ENCODE measurements at places on chromosomes 16 and 17.

GRCh38 chr16:15891508-15891907 is 3.1 kb upstream of the CEP20 start:
- DNase-seq, result no peak

GRCh38 chr16:3004319-3004718 is 8.4 kb upstream of the CLDN9 start:
- DNase-seq, result no peak

- DNase-seq, result no peak
These were observed 63.3 kb downstream of the PECAM1 start for GRCh38 chr17:64327201-64327930.

GRCh38 chr17:43019418-43019817 is 2.8 kb downstream of the VAT1 start:
- DNase-seq, result no peak

- DNase-seq, result no peak
These were observed 1.7 kb upstream of the TAF15 start for GRCh38 chr17:35807371-35808144.

GRCh38 chr17:73616873-73617404 is 27.3 kb downstream of the SDK2 start:
- no peak for DNase-seq

DNA sequence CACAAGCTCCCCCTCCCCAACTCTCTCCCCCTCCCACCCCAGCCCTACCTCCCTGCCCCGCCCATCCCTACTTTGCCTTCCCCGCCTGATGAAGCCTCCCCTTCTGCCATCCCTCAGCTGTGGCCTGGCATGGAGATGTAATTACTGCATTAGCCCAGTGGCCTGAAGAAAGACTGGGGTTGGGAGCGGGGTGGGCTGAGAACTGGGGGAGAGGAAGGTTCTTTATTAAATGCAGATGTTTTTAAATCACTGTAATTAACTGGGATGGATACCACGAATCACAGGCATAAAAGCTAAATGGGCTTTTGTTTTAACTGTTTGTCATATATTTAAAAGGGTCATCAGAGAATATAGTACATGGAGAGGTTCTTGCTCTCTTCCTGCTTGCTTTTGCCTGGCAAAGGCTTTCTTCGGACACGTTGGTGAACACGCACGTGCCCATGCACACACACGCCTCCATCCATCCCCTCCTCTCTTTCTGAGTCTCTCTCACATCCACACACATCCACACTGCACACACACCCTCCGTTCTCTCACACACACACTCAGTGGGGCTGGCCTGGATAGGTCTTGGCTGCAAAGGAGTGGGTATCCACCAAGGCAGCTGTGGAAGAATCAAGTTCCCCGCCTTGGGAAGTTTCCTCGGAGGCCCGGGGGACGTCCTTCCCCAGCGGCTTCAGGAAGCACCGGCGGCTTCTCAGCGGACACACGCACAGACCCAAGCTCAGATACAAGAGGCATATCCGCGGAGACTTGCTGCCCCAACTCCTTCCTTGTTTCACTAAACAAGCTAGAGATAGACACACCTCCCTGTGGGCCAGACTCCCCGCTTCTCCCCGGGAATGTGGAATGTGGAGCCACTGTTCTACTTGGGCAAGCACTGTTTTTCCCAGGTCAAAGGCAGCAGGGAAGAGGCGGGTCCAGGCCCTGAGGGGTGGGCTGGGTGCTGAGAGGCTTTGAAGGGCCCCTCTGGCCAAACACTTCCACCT is 27.4 kb upstream of the TNRC6C start:
- DNase-seq, result no peak

DNA sequence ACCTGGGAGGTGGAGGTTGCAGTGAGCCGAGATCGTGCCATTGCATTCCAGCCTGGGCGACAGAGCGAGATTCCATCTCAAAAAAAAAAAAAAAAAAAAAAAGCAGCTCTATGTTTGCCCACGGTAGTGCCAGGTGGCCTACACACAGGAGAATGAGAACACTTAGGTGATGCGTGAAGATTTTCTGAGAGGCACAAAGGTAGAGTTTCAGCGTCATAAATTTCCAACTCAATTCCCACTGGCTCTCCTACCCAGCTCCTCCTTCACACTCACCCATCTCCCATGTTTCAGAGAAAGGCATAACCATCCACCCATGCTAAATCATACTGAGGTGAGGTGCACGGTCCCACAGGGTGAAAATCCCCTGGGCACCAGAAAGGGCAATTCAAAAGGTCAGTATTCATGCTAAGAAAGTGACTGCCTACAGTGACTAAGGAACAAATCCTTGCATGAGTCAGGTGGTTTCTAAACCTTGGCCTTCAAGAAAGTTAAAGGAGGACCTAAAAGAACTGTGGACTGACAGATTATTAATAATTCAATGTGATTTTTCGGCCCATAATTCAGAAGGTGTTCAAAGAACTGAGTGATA is 4.8 kb downstream of the DCAKD start:
- no peak for DNase-seq

DNA sequence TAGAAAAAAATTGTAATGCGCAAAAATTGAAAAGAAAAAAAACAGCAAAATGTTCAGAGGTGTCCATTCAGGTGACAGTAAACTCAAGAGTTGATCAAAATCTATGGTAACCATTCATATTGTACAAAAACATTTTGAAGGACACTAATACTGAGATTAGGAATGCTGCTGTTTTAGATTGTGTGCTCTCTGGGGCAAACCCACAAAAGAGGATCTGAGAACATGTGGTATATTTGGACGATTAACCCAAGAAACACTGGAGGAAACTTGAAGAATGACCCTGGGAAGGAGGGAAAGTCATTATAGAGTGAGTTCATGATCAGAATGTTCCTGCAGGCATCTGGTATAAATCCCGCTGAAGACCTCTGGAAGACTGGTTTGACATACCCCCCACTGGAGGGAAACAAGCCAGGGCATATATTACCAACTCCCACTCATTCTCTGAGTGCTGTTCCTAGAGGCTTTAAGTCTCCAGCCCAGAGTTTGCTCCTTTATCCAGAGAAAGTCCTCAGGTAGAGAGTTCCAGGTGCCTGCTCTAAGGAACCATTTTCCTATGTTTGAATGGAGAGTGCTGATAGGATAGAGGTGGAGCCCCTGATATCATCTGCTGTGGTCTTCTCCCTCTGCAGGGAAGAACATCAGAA is 1.2 kb downstream of the KRTAP4-2 start:
- DNase-seq, result no peak

- no peak for DNase-seq
These were observed 3.3 kb downstream of the KRT37 start for GRCh38 chr17:41421116-41421515.

- DNase-seq, result no peak
These were observed 213.6 kb downstream of the SEC14L1 start for GRCh38 chr17:77354420-77354669.

DNA sequence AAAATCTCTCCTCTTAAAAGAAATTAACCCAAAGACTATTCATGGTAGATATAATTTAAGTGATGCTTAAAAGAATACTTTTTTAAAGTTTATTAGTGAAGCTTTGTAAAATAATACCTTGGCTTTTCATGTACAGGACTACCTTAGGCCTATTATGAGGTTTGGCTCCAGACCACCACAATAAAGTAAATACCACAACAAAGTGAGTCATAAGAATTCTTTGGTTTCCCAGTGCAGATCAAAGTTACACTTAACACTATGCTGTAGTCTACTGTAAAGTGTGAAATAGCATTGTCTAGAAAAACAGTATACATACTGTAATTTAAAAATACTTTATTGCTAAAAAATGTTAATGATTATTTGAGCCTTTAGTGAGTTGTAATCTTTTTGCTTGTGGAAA is 31.7 kb downstream of the CLTC start:
- DNase-seq, result peak; percentile 31

- DNase-seq, result no peak
These were observed 14.7 kb downstream of the CA7 start for GRCh38 chr16:66858740-66859396.

DNA sequence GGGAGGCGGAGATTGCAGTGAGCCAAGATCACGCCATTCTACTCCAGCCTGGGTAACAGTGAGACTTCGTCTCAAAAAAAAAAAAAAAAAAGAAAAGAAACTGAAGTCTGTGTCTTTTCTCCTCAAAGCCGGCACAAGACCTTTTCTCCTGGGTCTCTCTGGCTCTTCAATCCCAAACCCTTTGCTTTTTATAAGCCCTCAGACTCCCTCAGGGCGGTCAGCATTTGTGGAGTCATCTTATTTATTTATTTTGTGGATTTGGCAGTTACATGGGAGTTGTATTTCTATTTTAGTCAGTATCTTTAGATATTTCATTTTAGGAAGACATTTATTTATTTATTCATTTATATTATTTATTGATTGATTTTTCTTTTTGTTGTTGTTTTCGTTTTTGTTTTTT is 57.7 kb upstream of the MAP3K14 start:
- no peak for DNase-seq
